HFFc6 (cell line): ENCODE measurements at places on chromosomes 5 and 9.
A peak's percentile ranks its signal among the peaks of the same experiment; 100 is the strongest.

DNA sequence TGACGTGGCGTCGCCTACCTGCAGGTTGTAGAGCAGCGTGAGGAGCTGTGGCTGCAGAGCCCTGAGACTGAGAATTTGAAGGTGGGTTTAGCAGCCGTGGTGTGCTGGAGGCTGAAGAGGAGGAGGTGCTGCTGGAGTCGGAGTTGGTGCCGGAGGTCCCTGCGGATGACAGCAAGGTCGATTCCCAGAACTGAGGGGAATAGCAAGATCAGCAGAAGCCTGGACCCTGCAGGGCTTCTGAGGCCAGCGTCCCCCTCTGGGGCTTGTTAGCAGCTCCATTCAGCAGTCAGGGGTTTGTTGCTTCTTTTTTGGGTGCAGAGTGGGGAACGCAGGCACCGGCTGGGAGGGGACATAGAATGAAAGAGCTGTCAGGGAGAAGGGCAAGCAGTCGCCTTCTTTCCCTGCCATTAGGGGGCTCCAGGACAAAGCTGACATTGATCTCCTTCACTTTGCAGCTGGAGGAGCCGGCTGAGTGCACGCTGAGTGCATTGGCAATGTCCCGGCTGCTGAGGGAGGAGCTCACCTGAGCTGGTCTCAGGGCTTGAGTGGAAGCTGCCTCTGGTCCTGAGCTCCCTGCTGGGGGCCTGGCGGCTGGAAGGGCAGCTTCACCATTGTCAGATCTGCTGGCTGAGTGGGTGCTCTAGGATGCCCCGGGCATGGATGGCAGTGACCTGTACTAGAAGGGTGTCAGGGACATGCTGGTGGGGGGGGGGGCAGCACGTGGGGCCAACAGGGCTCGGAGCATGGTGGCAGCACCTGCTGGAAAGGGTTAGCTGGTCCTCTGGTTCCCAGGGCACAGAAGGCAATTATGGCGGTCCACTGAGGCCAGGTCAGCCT lies 20.8 kb downstream of the OBP2B start:
- no peak for DNase-seq

- no peak for DNase-seq
Observed at GRCh38 chr9:89372230-89372816, 54.0 kb downstream of the SECISBP2 start.

- DNase-seq: no peak
Observed at GRCh38 chr9:77601476-77602099, 46.5 kb downstream of the GNA14 start.

GRCh38 chr5:140483055-140483454 lies 64.4 kb upstream of the EIF4EBP3 start:
- no peak for DNase-seq

- no peak for DNase-seq
Observed at GRCh38 chr9:13116292-13116691, 163.2 kb downstream of the MPDZ start.

GRCh38 chr5:17022296-17022695 lies 86.2 kb upstream of the MYO10 start:
- no peak for DNase-seq

- no peak for DNase-seq
Observed at GRCh38 chr9:8143677-8144076, 344.1 kb upstream of the DMAC1 start.

DNA sequence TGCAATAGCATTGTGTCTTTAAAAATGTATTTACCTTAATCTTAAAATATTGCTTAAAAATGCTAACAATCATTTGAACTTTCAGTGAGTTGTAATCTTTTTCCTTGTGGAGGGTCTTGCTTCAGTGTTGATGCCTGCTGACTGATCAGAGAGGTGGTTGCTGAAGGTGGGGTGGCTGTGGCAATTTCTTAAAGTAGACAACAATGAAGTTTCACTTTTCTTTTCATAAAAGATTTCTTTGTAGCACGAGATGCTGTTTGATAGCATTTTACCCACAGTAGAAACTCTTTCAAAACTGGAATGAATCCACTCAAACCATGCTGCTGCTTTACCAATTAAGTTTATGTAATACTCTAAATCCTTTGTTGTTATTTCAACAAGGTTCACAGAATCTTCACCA lies 50.8 kb downstream of the NR3C1 start:
- no peak for DNase-seq

DNA sequence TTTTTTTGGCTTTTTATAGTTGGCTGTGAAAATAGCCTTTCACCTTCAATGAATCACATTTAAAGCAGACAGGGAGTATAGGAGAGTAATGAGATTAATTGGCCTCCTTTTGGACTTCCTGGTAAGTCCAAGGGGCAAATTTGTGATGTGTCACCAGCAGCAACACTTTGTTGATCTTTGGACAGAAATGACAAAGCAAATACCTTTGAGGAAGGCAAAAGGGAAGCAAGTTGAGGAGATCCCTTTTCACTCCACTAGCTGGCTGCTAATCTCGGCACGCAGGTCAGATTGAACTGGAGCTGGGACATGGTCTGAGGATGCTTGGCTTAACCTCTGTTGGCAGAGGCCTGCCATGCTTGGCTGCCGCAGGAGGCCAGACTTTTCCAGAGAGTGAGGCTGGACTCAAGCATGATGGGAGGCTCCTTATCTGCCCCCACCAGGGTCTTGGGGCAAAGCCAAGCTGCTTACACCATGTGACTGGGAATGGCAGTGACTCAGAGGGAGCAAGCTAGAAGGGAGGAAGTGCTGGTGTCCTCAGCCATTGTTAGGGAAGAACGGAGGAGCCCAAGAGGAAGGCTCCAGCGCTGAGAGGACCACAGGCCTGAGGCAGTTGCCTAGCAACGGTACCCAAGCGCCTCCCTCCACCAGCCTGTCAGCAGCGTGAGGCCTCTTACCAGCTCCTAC lies 174.5 kb upstream of the MAP1B start:
- DNase-seq: peak; percentile 32

DNA sequence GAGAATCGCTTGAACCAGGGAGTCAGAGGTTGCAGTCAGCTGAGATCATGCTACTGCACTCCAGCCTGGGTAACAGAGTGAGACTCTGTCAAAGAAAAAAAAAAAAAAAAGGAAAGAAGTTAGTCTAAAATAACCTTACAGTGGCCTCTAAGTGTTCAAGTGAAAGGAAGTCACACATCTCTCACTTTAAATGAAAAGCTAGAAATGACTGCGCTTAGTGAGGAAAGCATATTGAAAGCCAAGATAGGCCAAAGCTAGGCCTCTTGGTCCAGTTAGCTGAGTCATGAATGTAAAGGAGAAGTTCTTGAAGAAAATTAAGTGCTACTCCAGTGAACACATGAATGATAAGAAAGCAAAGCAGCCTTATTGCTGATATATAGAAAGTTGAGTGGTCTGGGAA lies 38.1 kb downstream of the ITGA1 start:
- DNase-seq: no peak

- DNase-seq: no peak
Observed at GRCh38 chr5:141753971-141754713, 72.1 kb upstream of the ARAP3 start.

GRCh38 chr9:113602126-113603047 lies 138.9 kb downstream of the RGS3 start:
- DNase-seq: peak; percentile 74

GRCh38 chr5:53063176-53063575 lies 46.4 kb downstream of the MOCS2 start:
- DNase-seq: peak; percentile 41

DNA sequence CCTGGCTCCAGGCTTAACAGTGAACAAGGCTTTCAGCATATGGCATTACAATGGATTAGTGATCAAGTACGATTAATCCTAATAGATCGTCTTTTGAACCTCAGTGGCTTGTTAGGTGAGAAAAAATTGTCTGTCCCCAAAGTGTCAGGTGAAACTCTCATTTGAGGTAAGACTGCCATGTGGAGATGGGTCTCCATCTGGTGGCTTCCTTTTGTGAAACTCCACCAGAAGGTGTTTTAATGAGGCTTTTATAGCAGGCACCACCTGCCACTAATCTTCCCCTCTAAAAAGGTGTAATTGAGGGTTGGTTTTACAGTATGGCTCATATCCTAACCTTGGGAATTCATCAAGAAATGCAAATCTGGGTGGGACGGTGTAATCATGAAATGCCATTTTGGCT lies 471.1 kb upstream of the MPDZ start:
- DNase-seq: no peak

GRCh38 chr9:23341346-23341745 lies 484.7 kb downstream of the ELAVL2 start:
- no peak for DNase-seq

DNA sequence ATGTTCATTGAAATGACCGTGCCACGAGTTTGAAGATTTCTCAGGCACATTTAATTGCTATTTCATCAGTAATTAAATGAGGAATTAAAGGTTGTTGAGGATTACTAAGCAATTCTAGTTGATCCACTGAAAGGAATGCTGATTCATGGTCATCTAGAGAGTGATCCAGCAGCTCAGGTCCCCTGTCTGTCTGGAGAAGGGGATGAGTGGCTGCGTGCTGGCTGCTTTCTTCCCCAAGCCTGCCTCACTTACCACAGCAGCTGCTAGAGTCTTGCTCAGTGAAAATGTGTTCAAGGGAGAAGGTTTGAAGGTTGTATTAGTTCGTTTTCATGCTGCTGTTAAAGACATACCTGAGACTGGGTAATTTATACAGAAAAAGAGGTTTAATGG lies 7.8 kb upstream of the TGFBI start:
- peak; percentile 50 for DNase-seq

DNA sequence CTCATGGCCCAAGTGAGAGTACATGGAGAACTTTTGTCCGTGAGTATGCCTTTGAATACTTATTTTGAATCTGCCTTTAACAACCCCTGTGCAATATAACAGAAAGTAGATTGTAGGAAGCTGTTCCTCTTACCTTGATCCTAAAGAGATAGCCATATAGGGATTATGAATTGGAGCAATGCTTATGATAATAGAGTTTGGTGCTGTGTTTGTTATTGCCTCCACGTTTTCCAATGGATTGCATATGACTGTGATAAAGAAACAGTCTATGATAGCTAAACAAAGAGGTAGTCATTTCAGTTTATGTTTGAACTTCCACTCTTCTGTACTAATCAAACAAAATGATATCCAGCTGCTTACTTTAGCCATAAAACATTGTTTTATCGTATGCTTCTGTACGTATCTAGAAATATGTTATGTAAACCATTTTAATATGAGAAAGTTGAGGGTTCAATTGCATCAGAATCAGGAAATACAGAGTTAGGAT lies 199.6 kb upstream of the RGMB start:
- DNase-seq: no peak

DNA sequence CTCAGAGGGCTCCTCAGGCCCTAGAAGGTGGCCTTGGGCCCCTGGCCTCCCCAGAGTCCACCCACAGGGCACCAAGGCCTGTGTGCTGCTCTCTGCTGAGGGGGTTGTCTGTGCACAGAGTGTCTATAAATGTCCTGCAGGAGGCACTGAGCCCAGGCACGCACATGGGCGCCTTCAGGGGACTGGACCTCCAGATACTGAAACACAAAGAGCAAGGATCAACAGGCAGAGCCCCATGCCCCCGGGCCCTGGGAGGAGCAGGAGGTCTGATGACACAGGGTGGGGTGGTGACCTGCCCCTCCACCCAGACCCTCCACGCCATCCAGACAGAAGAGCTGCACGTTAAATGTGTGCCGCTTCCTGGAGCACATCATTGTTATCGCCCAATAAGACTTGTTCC lies 64.6 kb upstream of the SIMC1 start:
- no peak for DNase-seq

- no peak for DNase-seq
Observed at GRCh38 chr9:91714020-91714806, 235.8 kb downstream of the ROR2 start.

DNA sequence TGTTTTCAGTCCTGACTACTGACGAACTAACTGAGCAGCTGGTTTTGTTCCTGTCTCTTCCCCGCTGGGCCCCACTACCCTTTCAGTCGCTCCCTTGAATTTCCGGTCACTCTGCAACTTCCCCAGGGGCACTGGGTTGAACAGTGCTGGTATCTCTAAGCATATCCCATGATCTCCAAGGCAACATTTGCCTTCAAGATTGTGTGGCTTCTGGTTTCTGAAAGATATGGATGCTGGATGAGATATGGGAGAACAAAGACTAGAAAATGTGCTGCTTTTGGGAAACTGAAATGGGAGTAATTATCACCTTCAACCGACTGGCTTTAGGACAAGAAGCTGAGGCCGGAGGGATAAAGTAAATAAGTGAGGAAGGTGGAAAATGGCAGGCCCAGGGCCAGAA lies 258.2 kb upstream of the PIK3R1 start:
- DNase-seq: no peak

- no peak for DNase-seq
Observed at GRCh38 chr9:38024036-38024681, 44.9 kb downstream of the SHB start.

GRCh38 chr9:31730398-31730797 lies 654.0 kb upstream of the ACO1 start:
- no peak for DNase-seq

GRCh38 chr9:133897675-133898074 lies 94.4 kb downstream of the VAV2 start:
- no peak for DNase-seq

DNA sequence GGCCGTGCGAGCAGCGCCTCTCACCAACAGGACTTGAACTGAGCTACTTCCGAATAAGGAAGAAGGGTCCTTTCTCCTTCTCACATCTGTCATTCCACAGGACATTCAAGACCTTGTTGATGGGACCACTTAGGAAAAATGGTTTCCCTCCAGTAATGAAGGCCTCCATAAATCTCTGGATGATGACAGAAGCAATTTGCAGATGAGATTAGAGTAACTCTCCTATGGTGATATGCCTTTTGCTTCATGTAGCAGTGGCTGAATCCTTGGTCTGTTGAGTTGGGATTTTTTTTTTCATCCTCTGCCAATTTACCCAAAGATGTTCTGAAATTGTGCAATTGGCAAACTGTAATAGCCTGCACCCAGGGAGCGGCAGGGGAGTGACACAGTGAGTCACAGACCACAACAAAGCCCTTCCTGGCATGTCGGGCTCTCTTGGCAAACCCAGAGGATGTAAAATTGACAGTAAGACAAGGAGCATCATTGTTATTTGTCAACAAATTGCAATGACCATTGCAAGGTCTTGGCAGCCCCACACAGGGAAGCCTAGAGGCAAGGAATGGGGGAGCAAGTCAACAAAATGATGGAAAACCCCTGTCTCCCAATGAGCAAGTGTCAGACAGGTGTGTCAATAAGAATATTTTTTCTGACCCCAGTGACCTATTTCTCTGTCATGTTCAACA lies 275.9 kb downstream of the ACTL7B start:
- no peak for DNase-seq

DNA sequence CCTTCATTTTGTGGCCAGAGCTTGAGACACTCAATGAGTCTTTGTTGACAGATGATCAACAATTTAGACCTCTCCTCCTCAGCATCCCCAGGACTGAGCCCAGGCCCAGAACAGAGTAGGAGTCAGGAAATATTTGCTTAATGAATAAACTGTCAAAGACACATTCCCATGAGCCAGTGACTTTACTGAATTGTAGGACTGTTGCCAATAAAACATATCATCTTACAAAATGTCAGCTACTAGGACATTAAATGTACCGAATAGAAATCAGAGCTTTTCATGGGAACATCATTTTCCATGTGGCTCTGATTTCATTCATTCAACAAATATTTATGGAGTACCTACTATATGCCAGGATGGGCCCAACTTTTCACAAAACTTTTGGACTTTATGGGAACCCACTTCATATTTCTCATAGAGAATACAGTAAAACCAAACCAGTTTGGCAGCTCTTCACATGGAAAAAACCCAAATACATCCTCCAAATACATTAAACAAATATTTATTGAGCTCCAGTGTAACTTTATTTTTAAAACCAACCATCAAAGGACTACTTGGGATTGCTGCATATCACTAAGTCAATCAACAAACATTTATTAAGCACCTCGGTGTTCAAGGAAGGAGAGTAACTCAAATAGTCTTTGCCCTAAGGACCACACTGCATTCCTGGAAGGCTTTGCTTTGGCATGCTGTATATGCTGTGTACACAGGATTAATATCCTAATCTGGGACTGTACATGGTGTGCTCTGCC lies 11.4 kb downstream of the VDAC1 start:
- DNase-seq: peak; percentile 56
